ENCODE measurements at places on chromosomes 2 and 18.

- DNase-seq = no peak
Observed at GRCh38 chr2:206521115-206521514, 77.8 kb downstream of the ADAM23 start.

- peak; percentile 7 for DNase-seq
Observed at GRCh38 chr18:24112874-24113615, 25.8 kb upstream of the CABYR start.

- DNase-seq = no peak
Observed at GRCh38 chr2:48771241-48772014, 15.9 kb upstream of the LHCGR start.

- DNase-seq = no peak
Observed at GRCh38 chr18:75122334-75122958, 86.5 kb downstream of the PTGR3 start.

GRCh38 chr2:8409461-8410260 lies 272.2 kb upstream of the ID2 start:
- no peak for DNase-seq

DNA sequence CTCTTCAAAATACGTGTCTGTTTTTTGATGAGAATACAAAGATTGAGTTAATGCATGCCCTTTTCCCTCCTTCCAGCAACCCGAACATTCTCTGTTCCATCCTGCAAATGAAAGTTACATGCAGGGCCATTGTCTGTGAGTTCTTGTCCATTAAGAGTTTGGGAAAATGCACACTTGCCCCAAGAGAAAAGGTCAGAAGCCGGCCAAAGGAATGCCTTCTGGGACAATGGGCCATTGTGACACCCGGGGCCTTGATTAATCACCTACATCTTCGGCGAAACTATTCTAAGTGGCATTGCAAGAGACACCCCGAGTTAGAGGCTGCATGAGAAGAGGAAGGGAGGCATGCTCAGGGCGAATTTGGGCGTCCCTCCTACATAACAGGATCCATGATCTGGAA lies 73.7 kb upstream of the COPS8 start:
- DNase-seq = no peak

All from stimulated activated CD4-positive, alpha-beta T cell treated with anti-CD3 and anti-CD28 coated beads, TNF-alpha, amount 100 ng/mL, for 24 hours (primary cell).